ENCODE measurements at places on chromosomes 2 and 18.

GRCh38 chr2:205025580-205026240 lies 480.4 kb downstream of the PARD3B start:
- no peak for DNase-seq

- no peak for DNase-seq
These were observed 266.5 kb downstream of the EIPR1 start for GRCh38 chr2:3110994-3111666.

GRCh38 chr2:178628605-178629004 lies 148.3 kb downstream of the PLEKHA3 start:
- DNase-seq: no peak

DNA sequence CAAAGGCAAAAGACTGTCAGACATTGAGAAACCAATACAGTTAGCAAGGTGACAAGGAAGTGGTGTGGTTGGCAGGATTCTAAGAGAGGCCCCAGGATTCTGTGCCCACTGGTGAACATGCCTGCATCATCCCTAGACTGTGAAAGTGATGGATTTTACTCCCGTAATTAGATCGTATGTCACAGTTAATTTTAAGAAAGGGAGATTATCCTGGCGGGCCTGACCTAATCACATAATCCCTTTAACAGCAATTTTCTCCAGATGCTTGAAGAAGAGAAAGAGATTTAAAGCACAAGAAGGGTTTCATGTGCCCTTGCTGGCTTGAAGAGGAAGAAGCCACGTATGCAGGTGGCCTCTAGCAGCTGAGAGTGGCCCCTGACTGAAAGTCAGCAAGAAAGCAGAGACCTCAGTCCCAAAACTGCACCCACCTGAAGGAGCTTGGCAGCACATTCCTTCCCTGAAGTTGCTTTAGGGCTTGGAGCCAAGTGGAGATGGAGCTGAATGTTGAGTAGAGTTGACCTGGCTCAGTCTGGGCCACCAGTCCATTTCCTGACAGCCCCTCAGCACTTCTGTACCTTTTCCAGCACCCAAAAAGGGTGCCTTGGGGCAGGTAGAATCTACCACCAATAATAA lies 49.1 kb downstream of the GTF3C3 start:
- no peak for DNase-seq

GRCh38 chr2:182245963-182246362 lies 180.9 kb downstream of the PDE1A start:
- no peak for DNase-seq
